ENCODE measurements at places on chromosomes 7 and 10. TPM values are rescaled to one million over a fixed set of nuclear protein-coding genes. Genes with fewer than 3 reads are reported as not detected.

Gene LOXL4
- total RNA-seq, result 4.5 TPM

- no peaks in the 10 kb centered on the region for H3K27me3 ChIP-seq
- H3K4me1 ChIP-seq, result peaks cover 10% of the 10 kb centered on the region
- DNase-seq, result no peak
- no peak overlapping the region for H3K27ac ChIP-seq
- no peaks in the 10 kb centered on the region for H3K36me3 ChIP-seq
These were observed 699.3 kb downstream of the INHBA start for GRCh38 chr7:41003611-41003940.

Gene RET
- total RNA-seq, result 0.68 TPM

GRCh38 chr7:42208572-42208971 is 28.4 kb downstream of the GLI3 start:
- no peak overlapping the region for H3K27ac ChIP-seq
- no peaks in the 10 kb centered on the region for H3K27me3 ChIP-seq
- H3K4me1 ChIP-seq, result no peaks in the 10 kb centered on the region

Gene ADAP1
- 33.9 TPM for total RNA-seq

Gene PRPS1L1
- total RNA-seq, result not detected

Gene MNX1
- total RNA-seq, result 0.74 TPM

- no peak for DNase-seq
- H3K4me3 ChIP-seq, result no peak overlapping the region
- no peaks in the 10 kb centered on the region for H3K4me1 ChIP-seq
These were observed 12.0 kb downstream of the VAX1 start for GRCh38 chr10:117126034-117126433.

- DNase-seq, result no peak
- no peaks in the 10 kb centered on the region for H3K27me3 ChIP-seq
- no peaks in the 10 kb centered on the region for H3K36me3 ChIP-seq
These were observed 36.5 kb upstream of the JAZF1 start for GRCh38 chr7:28217143-28217542.

Gene VSTM4
- 18.7 TPM for total RNA-seq

GRCh38 chr7:133587903-133588302 is 335.0 kb downstream of the EXOC4 start:
- no peaks in the 10 kb centered on the region for H3K36me3 ChIP-seq
- no peak overlapping the region for H3K4me3 ChIP-seq
- DNase-seq, result no peak
- H3K27me3 ChIP-seq, result no peaks in the 10 kb centered on the region

GRCh38 chr7:117279931-117280557 is 42.8 kb downstream of the WNT2 start:
- no peak for DNase-seq
- no peaks in the 10 kb centered on the region for H3K36me3 ChIP-seq
- peaks cover 18% of the 10 kb centered on the region for H3K4me1 ChIP-seq
- H3K4me3 ChIP-seq, result no peak overlapping the region

GRCh38 chr10:101467286-101467770 is 113.4 kb downstream of the BTRC start:
- no peaks in the 10 kb centered on the region for H3K27me3 ChIP-seq
- H3K36me3 ChIP-seq, result peaks cover 5% of the 10 kb centered on the region
- DNase-seq, result no peak
- no peak overlapping the region for H3K27ac ChIP-seq
- H3K4me3 ChIP-seq, result no peak overlapping the region
- no peaks in the 10 kb centered on the region for H3K4me1 ChIP-seq

DNA sequence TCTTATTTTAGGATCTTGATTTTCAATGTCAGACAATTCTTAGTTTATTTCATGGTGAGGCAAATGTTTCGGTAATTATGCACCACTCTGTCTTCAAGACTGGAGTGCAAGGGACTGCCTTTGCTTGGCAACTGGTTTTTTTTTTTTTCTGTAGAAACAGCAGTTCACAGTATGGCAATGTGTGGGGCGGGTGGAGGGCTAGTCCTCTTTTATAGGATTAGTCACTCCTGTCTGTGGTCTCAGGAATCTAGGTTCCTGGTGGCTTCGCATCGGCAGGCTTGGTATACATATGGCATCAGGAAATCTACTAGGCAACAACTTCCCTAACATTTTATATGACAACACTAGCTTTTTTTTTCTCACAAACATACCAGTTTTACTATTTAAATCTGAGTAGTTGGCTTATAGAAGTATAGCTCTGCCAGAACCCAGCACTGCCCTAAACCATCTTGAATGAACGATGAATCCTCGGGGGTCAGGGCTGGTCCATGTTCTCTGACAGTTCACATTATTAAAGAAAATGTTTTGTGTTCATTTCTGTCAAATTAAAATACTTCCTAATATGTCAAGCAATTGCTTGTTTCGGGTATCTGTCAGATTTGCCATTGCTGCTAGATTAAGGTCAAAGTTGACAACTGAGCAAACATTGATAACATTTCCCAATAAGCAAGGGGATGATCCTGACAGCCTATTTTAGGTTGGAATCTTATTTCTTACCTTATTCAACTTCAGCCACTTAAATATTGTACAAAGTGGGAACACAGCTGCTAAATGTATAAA is 289.7 kb upstream of the VSTM2A start:
- no peaks in the 10 kb centered on the region for H3K27me3 ChIP-seq
- no peak overlapping the region for H3K27ac ChIP-seq
- no peaks in the 10 kb centered on the region for H3K36me3 ChIP-seq
- H3K4me3 ChIP-seq, result no peak overlapping the region
- H3K4me1 ChIP-seq, result no peaks in the 10 kb centered on the region

Gene PSD
- 5.3 TPM for total RNA-seq

GRCh38 chr10:6347391-6347951 is 144.7 kb downstream of the PFKFB3 start:
- H3K4me3 ChIP-seq, result no peak overlapping the region
- H3K27me3 ChIP-seq, result no peaks in the 10 kb centered on the region
- no peak for DNase-seq
- peaks cover 27% of the 10 kb centered on the region for H3K4me1 ChIP-seq

GRCh38 chr10:28722065-28722803 is 44.9 kb downstream of the BAMBI start:
- peak overlapping the region; percentile 48 for H3K4me3 ChIP-seq
- no peaks in the 10 kb centered on the region for H3K36me3 ChIP-seq
- H3K27me3 ChIP-seq, result peaks cover 25% of the 10 kb centered on the region
- DNase-seq, result peak; percentile 44
- H3K27ac ChIP-seq, result peak overlapping the region; percentile 41
- peaks cover 12% of the 10 kb centered on the region for H3K4me1 ChIP-seq
